Thoracic aorta (tissue), 2 donors: ENCODE measurements at places on chromosomes 7 and 10.

GRCh38 chr10:117610321-117610720 is 67.8 kb downstream of the EMX2 start:
- no peak for DNase-seq

DNA sequence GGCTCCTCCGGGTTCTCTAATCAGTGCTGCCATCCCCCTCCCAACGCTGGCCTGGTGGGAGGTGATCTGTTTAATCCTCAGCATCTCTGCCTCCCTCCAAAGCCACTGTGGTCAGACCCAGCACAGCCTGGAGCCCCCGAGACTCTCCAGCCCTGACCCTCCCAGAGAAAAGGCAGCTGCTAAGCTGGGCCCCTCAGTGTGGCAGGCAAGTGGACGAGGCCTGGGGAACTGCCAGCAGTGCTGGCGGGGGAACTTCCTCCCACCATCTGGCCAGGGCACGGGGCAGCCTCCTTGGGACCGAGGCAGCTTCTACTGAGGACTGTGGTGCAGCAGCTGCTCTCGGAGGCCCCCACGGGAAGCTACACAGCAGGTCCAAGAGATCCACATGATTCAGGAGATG is 51.1 kb downstream of the DPYSL4 start:
- DNase-seq, result no peak

- DNase-seq, result no peak
Measured at GRCh38 chr10:54066646-54067045, 734.4 kb downstream of the PCDH15 start.

DNA sequence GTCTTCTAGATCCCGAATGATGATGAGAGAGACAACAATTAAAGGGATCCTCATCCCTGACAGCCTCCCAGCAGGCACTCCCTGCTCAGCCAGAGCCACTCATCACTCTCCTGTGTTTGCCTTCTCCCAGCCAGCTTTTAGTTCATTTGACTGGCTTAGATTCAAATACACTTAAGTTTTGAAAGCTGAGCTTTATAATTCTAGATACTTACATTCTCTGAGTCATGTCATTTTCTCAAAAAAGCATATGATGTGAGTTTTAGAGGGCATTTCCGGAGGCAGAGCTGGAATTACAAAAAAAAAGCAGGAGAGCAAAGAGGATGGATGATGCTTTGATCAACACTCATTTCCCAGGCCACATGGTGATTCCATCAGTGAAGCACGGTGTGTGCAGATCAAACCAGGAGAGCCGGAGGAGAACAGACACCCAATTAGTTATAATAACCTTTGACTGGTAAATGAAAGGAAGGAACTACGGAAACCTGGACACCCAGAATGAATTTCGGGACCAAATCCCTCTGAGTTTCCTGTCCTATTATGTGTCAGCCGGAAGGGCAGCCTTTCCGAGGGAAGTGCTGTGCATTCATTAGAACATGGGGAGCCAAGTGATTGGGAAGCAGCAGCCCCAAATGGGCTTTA is 81.5 kb upstream of the HPS1 start:
- DNase-seq, result no peak

- no peak for DNase-seq
Measured at GRCh38 chr10:44180321-44181168, 204.4 kb downstream of the CXCL12 start.

DNA sequence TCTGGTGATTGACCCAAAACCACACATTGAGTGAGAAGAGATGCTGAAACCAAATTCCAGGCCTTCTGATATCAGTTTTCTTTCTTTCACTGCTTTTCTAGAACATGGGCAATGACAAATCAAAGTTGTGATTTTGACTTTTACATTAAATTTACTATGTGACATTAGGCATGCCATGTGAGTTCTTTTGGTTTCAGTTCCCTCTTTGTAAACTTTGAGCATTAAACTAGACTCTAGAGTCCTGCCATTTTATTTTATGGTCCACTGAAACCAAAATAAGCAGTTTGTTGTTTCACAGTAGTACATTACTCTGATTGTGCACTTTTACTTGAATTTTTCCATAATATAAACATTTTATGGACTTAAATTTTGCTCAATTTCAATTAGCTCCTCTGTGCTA is 381.1 kb upstream of the SEMA3D start:
- no peak for DNase-seq

DNA sequence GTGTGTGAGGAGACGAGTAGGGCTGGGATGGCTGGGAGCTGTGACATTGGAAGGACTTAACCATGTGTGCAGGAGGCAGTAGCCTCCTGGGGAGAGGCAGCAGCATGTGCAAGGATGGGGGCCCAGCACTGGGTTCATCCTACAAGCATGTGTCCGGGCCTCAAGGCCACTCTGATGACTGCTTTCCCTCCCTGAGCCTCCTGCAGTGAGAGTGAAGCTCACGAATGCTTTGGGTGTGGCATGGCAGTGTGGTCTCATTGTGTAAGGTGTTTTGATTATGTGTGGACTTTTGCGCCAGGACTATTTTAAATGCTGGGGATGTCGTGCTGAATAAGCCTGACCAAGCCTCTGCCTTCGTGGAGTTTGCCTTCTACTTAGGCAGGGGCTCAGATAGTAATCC is 122.0 kb upstream of the INSYN2A start:
- DNase-seq, result no peak

- no peak for DNase-seq
Measured at GRCh38 chr10:75694790-75695189, 263.4 kb downstream of the LRMDA start.

DNA sequence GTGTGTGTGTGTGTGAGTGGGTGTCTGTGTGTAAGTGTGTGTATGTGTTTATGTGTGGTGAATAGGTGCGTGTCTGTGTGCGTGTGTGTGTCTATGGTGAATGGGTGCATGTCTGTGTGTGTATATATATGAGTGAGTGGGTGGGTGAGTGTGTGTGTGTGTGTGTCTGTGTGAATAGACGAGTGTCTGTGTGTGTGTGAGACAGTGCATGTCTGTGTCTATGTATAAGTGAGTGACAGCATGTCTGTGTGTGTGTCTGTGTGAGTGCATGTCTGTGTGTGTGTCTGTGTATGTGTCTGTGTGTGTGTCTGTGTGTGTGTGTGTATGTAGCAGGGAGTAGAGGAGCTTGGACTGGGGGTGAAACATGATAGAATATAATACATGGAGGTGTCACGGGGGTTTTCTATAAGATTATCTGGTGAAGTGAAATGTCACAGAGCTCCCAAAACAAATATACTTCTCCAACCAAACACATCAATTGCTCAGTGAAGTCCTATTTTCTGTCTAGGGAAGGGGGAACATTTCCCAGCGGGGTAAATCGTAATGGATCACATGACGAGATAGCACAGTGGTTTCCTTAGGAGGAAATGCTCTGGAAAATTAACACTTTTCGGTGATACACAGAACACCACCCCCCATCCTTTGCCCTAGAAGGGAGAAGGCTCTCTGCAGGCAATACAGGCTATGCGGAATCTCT is 723.3 kb upstream of the CELF2 start:
- no peak for DNase-seq

GRCh38 chr7:143390104-143390772 is 9.1 kb downstream of the ZYX start:
- DNase-seq, result no peak

DNA sequence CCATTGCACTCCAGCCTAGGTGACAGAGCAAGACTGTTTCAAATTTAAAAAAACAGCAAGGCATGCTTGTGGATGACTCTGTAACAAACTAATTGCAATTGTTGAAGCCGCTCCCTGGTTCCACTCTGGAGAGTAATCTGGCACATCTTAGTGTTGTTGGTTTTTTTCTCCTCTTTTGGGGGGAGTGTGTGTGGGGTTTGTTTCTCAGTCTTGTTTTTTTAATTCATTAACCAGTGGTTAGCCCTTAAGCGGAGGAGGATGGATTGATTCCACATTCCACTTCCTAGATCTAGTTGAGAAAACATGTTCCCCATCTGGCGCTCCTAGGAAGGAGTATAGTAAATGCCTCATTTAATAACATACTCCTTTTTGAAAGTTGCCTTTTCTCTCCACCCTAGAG is 8.6 kb upstream of the ZNF713 start:
- no peak for DNase-seq

DNA sequence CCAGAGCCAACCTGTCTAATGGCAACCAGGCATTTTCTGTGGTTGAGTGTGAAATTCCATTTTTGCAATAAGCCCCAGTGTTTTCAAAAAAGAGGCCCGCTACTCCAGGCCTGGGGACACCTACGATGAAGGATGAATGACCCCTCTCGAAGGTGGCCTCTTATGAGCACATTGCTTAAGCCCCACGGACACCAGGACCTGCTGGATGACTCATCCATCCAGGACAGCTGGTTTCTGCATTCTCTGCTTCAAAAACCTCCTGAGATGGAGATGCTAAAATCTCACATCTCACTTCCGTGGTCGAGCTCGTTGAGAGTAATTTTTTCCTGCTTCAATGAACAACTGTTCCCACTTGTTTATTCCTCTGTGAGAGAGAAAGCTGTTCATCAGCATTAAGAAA is 150.2 kb upstream of the FZD8 start:
- no peak for DNase-seq

DNA sequence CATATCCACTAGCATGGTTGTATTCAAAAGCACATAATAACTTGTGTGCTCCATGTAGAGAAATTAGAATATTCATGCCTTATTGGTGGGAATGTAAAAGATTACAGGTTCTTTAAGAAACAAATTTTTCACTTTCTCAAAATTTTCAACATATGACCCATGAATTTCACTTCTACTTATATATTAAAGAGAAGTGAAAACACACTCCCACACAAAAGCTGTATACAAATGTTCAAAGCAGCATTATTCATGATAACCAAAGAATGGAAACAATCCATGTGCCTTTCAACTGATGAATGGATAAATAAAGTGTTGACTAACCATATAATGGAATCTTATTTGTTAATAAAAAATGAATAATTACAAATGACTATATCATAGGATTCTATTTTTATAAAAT is 694.5 kb upstream of the PCDH15 start:
- no peak for DNase-seq

- DNase-seq, result no peak
Measured at GRCh38 chr10:116465546-116465945, 37.9 kb downstream of the PNLIPRP3 start.
